ENCODE measurements at places on chromosomes 16 and 17. TPM values are rescaled to one million over a fixed set of nuclear protein-coding genes. Genes with fewer than 3 reads are reported as not detected.

Gene TRPV3
- 0.41 TPM for total RNA-seq

Gene DHX40
- 18.0 TPM for total RNA-seq

Gene TSNAXIP1
- total RNA-seq = 0.45 TPM

Gene TEX14
- 0.35 TPM for total RNA-seq

Gene ERN2
- not detected for total RNA-seq

DNA sequence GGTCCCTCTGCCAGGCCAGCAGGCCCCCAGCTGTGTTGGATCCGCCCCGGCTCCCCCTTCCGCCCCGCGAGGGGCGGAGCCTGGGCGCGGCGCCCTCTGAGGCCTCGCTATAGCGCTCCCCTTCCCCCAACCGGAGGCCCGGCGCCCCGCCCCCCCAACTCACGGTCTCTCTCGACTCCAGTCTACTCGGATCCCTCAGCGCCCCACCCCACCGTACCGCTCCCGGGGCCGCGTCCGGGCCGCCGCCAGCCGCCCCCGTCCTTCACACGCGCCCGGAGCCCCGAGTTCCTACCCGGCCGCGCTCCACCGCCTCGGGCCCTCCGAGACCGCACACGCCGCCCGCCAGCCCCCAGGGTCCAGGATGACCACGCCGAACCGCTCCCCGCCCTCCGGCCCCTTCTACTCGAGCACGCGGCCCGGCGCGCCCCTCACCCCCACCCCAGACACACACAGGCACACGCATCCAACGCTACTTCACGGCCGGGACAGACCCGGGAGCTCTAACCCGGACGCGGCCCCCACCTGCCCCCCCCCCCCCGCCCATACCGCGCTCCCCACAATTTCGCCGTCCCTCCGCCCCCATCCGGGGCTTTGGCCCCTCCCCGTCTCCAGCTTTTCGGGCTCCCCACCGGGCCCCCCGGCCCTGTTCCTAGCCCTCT is 1.4 kb downstream of the PHF23 start:
- peak; percentile 90 for DNase-seq

- no peak for DNase-seq
Observed at GRCh38 chr16:85103114-85104079, 8.9 kb downstream of the CIBAR2 start.

GRCh38 chr16:19884611-19885450 is at the start of gene GPRC5B:
TSS of gene GPRC5B (minus strand) at chr16:19884848. CDS start at chr16:19872845, 12,003 bp downstream.
- DNase-seq = peak; percentile 43

GRCh38 chr17:79835470-79835899 is 3.8 kb downstream of the CBX4 start:
- no peak for DNase-seq

GRCh38 chr16:85017151-85017550 is 5.8 kb upstream of the ZDHHC7 start:
- DNase-seq = peak; percentile 51

DNA sequence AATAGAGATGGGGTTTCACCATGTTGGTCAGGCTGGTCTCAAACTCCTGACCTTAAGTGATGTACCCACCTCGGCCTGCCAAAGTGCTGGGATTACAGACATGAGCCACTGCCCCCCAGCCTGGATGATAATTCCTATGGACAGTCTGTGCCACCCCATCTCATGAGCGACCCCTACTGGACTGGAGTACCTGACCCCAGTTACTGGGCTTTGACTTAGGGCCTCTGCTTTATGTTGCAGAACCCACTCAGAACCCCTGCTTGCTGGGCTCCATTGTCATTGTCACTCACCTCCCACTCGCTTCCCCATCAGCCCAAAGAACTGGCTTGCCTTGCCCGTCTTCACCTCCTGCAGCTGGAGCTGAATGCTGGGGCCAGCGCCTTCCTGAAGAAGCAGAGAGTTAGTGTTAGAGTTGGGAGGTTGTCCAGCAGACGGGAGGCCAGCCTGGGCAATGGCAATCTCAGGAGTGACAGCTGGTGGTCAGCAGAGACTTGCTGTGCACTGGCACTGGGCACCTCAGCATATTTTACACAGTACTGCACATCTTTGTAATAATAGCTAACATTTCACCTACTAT is 4.0 kb downstream of the TAC4 start:
- DNase-seq = peak; percentile 48

GRCh38 chr16:68605746-68606145 is 39.4 kb upstream of the CDH3 start:
- no peak for DNase-seq

GRCh38 chr16:73280388-73280787 is 232.5 kb upstream of the ZFHX3 start:
- DNase-seq = no peak

GRCh38 chr17:67475161-67475937 is 98.3 kb downstream of the PITPNC1 start:
- DNase-seq = peak; percentile 92

DNA sequence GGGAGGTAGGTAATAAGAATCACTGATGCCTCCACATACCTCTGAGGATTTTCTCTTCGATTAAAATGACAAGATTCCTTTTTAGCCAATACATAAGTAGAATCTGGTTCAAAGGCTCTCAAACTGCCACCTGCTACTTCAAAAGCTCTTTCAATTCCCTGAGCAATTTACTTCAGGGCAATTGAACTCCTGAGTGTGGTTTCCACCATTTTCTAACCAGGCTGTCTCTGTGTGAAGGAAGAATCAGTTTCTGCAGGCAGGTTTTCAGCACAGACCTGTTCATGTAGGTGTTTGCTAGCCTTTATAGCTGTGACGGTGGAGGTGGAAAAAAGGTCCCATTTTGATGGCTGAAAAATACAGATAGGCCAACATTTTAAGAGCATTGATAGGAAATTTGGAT is 18.2 kb upstream of the HS3ST3B1 start:
- no peak for DNase-seq
